ENCODE measurements at places on chromosomes 11 and 22. TPM values are rescaled to one million over a fixed set of nuclear protein-coding genes. Genes with fewer than 3 reads are reported as not detected.

DNA sequence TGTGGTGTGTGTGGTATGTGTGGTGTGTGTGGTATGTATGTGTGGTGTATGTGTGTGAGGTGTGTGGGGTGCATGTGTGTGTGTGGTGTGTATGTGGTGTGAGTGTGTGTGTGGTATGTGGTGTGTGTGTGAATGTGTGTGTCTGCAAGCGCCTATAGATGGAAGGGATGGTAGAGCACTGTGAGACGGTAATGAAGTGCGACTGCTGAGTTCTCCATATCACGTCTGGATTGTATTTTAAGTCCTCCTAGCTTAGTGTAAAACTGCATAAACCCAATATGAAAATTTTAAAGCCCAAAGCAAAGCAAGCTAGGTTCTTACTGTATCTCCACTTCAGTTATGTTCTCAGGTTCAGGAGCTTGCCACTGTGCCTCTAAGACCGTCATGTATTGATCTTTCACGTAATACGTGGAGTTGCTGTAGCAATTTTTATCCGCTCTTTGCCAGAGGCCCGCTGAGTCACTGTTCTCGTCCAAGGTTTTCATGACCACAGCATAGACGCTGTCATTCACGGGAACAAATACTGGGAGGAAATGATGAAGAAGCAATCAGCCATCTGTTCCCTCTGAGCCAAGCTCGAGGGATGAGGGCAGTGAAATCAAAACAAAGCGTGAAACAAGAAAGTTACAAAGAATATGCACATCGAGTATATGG is 5.5 kb downstream of the PLET1 start:
- H3K36me3 ChIP-seq, result no peaks in the 10 kb centered on the region
- DNase-seq, result no peak
- H3K27ac ChIP-seq, result no peak overlapping the region
- H3K4me3 ChIP-seq, result no peak overlapping the region

The TSPAN18 gene
- 2.0 TPM for total RNA-seq

- no peaks in the 10 kb centered on the region for H3K36me3 ChIP-seq
- DNase-seq, result no peak
- no peak overlapping the region for H3K27ac ChIP-seq
- no peak overlapping the region for H3K4me3 ChIP-seq
Observed at GRCh38 chr22:50048061-50048765, 9.9 kb downstream of the TTLL8 start.

The MAPK8IP2 gene
- total RNA-seq, result 1.9 TPM

DNA sequence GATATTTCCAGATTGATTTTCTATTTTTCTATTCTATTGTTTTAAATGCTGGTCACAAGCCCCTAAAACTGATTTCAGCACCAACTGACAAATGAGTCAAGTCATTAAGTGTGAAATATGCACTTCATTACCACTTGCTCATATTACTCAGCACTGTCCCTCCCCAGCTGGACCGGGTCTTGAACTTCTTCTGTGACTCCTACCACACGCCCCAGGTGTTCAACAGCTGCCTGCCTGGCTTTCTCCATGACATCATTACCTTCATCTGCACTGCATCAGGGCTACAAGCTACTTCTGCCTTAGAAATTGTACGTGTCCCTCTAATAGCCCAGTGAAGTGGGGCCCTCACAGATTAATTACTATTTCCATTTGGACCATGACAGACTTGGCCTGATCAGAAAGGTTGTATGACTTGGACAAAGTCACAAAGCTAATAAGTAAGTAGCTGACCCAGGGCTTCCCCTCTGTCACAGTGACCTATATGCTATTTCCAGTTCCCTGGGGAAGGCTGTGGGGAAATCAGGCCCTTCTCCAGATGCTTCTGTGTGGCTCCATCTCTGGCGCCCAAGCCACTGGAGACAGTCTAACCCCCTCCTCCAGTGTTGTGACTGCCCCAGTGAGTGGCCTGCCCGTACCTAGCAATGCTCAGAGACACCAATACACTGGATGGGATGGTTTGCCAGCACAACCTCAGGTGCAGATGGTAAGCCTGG is 18.1 kb downstream of the TBC1D10A start:
- no peaks in the 10 kb centered on the region for H3K27me3 ChIP-seq
- no peaks in the 10 kb centered on the region for H3K36me3 ChIP-seq
- DNase-seq, result no peak
- peak overlapping the region; percentile 88 for H3K27ac ChIP-seq
- H3K4me1 ChIP-seq, result peaks cover 79% of the 10 kb centered on the region

- no peaks in the 10 kb centered on the region for H3K36me3 ChIP-seq
- H3K27me3 ChIP-seq, result no peaks in the 10 kb centered on the region
- peaks cover 24% of the 10 kb centered on the region for H3K4me1 ChIP-seq
- no peak for DNase-seq
- peak overlapping the region; percentile 93 for H3K27ac ChIP-seq
Observed at GRCh38 chr22:37672920-37673455, 2.4 kb upstream of the LGALS1 start.

GRCh38 chr22:25386538-25386884 is 167.1 kb downstream of the CRYBB2 start:
- no peaks in the 10 kb centered on the region for H3K36me3 ChIP-seq
- no peak for DNase-seq
- no peaks in the 10 kb centered on the region for H3K4me1 ChIP-seq
- H3K4me3 ChIP-seq, result no peak overlapping the region
- H3K27me3 ChIP-seq, result no peaks in the 10 kb centered on the region

- no peak overlapping the region for H3K4me3 ChIP-seq
- DNase-seq, result no peak
- H3K27ac ChIP-seq, result no peak overlapping the region
- H3K27me3 ChIP-seq, result no peaks in the 10 kb centered on the region
- H3K4me1 ChIP-seq, result no peaks in the 10 kb centered on the region
- H3K36me3 ChIP-seq, result no peaks in the 10 kb centered on the region
Observed at GRCh38 chr11:71145988-71146824, 106.2 kb downstream of the SHANK2 start.

DNA sequence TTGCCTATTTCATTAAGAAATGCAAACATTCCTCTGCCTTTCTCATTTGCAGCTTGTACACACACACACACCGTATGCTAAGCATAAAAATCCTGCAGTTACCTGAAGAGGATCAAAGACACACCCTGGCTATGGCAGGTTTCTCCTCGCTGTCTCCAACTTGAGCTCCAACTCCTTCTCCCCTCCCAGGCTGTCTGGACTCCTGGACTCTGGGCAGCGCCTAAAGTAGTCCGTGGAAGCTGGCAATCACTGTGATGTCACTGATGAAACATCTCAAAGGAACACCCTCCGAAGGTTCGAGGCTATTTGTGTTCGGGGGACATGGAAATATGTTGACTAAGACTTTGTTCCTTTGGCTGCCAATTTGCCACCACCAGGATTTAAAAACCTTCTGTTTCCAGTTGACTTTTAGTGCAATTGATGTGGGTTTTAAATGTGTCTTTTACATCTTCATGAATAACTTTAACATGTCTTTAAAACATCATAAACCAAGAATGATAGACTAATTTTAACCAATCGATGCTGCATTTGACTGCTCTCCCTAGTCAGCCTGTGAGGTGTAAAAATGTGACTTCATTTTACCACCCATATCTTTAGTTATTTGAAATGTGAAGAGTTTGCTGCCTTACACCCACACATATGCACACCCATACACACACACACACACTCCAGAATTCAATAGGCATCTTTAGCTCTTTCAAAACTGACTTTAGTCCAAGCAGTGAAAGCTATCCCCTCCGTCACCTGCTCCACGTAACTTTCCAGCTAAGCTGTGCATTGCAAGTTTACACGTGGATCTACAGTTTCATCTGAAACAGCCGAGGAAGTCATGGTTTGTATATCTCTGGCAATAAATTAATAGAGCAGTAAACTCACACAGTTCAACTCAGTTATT is at the start of gene SLN:
SLN (minus strand) TSS at position 196 of the 895 bp plus-strand sequence.
- H3K4me1 ChIP-seq, result no peaks in the 10 kb centered on the region
- no peaks in the 10 kb centered on the region for H3K27me3 ChIP-seq
- no peak within 1 kb of the TSS for H3K4me3 ChIP-seq
- DNase-seq, result no peak
- H3K27ac ChIP-seq, result no peak within 1 kb of the TSS

The LRRC74B gene
- total RNA-seq, result not detected

GRCh38 chr11:7060868-7061267 is 27.9 kb upstream of the RBMXL2 start:
- no peaks in the 10 kb centered on the region for H3K27me3 ChIP-seq
- H3K36me3 ChIP-seq, result no peaks in the 10 kb centered on the region
- DNase-seq, result no peak
- no peak overlapping the region for H3K27ac ChIP-seq
- no peak overlapping the region for H3K4me3 ChIP-seq
- no peaks in the 10 kb centered on the region for H3K4me1 ChIP-seq

DNA sequence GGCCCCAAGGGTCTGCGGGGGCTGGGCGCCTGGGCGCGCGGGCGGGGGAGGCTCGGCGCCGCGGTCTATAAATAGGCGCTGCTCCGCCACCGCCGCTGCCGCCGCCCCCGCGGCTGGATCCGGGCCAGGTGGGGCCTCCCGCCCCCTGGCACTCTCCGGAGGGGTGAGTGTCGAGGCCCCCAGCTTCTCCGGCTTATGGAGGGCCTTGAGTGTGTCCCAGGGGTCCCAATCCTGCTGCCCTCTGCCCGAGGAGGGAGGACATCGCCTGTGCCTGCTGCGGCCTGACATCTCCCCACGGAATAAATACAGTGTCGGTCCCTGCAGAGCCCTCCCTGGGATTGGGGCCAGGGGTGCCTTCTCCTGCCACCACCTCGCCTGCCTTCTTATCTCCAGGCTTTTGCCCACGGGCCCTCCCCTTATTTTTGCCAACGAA is 4.3 kb upstream of the GP1BB start:
- H3K27ac ChIP-seq, result peak overlapping the region; percentile 50
- H3K4me3 ChIP-seq, result peak overlapping the region; percentile 49
- peaks cover 2% of the 10 kb centered on the region for H3K27me3 ChIP-seq
- H3K4me1 ChIP-seq, result peaks cover 9% of the 10 kb centered on the region

The SMTNL1 gene
- not detected for total RNA-seq

GRCh38 chr11:62953811-62954210 is 31.0 kb downstream of the SLC22A6 start:
- no peaks in the 10 kb centered on the region for H3K27me3 ChIP-seq
- no peak overlapping the region for H3K27ac ChIP-seq
- H3K4me1 ChIP-seq, result no peaks in the 10 kb centered on the region

DNA sequence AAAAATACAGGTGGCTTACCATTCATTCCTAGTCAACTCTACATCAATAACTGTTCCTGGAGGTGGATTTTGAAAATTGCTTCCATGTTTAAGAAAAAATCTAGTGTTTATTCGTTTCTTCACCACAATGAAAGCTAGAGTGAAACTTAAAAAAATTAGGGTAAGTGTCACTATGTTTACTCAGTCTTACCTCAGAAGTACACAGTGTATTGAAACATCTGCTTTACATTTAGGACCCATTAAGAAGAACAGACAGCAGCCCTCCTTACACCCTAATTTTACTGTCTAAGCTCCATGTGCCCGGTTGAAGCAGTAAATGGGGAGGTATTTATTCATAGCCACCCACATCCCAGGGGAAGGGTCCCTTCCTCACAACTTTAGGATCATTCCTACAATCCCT is 51.4 kb downstream of the PIWIL3 start:
- no peak overlapping the region for H3K4me3 ChIP-seq
- no peak overlapping the region for H3K27ac ChIP-seq
- no peak for DNase-seq

DNA sequence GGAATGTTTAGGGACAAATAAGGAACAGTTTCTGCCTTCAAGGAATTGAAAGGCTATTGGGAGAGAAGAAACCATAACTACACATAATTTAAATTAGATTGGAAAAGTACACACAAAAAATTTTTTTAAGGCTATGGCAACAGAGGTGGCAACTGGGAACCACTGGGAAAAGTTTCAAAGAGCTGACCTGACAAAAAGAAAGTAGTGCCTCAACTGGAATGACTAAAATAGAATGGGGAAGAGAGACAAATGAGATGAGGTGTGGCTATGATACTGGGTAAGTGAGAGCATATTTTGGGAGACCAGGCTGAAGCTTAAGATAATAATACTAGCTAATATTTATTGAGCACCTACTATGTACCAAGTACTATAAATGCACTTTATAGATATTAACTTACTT is 2.9 kb upstream of the AKIP1 start:
- DNase-seq, result no peak
- no peak overlapping the region for H3K4me3 ChIP-seq
- H3K36me3 ChIP-seq, result no peaks in the 10 kb centered on the region
- H3K27me3 ChIP-seq, result no peaks in the 10 kb centered on the region
- no peaks in the 10 kb centered on the region for H3K4me1 ChIP-seq

The CRYBA4 gene
- not detected for total RNA-seq

DNA sequence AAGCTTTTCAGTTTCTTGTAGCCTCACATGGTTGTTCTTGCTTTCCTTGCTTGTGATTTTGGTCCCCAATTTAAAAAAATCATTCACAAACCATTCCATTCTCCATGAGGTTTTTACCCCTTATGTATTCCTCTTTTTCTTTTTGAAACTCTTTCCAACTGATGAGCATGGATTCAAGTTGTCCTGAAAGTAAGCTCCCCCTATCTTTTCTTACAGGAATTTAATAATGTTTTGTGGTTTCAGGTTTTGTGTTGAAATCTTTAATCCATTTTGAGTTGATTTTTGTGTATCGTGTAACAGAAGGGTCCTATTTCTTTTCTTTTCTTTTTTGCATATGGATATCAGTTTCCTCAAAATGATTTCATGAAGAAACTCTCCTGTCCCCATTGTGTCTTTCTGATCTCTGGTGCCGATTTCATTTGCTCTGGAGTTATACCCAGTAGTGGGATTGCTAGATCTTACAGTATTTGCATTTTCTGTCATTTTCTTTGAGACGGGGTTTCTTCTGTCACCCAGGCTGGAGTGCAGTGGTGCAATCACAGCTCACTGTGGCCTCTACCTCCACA is 58.5 kb downstream of the LRRC74B start:
- H3K36me3 ChIP-seq, result no peaks in the 10 kb centered on the region
- no peak overlapping the region for H3K4me3 ChIP-seq
- H3K27ac ChIP-seq, result no peak overlapping the region
- DNase-seq, result no peak

DNA sequence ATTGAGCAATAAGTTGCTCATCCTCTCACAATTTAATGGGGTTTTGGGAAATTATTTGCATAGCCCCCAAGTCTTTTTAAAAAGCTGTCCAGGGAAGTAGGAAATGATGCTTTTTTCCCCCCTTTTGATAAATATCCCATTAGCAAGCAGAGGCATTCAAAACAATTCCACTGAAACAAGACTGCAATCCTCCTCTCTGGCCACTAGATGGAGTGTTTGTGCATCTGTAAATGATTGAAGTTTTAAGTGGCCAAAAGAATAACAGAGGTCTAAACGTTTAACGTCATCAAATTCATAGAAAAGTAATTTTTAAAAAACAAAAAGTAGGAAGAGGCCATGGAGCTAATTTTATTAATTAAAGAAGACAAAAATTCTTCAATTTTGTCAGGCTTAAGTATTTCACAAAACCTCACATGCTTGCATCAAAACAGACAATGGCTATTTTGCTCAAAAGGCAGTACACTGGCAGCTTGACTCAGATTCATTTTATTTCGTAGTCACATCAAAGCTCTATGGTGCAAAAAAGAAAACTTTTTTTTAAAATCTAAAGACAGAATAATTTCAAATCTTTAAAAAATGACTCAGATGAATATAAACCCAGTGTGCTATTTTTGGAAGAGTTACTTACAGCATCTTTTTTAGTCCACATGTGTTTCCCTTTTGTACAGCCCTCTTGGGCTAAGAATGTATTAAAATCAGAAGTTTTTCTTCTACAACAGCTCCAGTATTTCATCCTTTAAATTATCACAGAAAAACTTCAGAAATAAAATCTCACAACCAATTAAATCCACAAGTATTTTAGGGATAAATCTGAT is 17.8 kb downstream of the CHORDC1 start:
- H3K4me1 ChIP-seq, result no peaks in the 10 kb centered on the region
- H3K4me3 ChIP-seq, result no peak overlapping the region
- DNase-seq, result no peak
- H3K27ac ChIP-seq, result no peak overlapping the region
- H3K27me3 ChIP-seq, result no peaks in the 10 kb centered on the region
- no peaks in the 10 kb centered on the region for H3K36me3 ChIP-seq
